ENCODE measurements at places on chromosomes 13 and 19.

GRCh38 chr13:55553701-55554100 lies 1587.0 kb upstream of the PRR20A start:
- no peak for DNase-seq

GRCh38 chr13:94394723-94395122 lies 84.8 kb downstream of the DCT start:
- no peak for DNase-seq

GRCh38 chr13:75762076-75762937 lies 126.2 kb downstream of the LMO7 start:
- DNase-seq = peak; percentile 0

GRCh38 chr13:100954430-100955305 lies 280.1 kb upstream of the TMTC4 start:
- no peak for DNase-seq

DNA sequence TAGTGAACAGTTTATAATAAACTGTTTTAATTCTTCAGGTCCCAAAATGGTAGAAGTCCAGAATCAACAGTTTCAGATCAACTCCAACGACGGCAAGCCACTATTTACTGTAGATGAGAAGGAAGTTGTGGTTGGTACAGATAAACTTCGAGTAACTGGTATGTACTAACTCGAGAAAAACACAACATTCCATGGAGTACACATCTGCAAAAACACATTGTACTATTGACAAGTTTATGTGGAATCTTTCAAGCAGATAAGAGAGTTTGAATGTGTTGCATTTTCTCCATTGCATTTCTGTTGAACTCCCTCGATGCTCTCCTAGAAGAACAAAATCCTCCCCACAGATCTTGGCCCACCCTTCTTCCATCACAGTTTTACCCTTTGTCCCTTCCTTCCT lies 98.5 kb downstream of the SGCG start:
- DNase-seq = no peak

GRCh38 chr19:3471954-3472655 lies 8.2 kb downstream of the SMIM24 start:
- DNase-seq = peak; percentile 6

Measured in bone marrow (tissue), 2 donors.